ENCODE measurements at places on chromosomes 11 and 22.
A peak's percentile ranks its signal among the peaks of the same experiment; 100 is the strongest.

DNA sequence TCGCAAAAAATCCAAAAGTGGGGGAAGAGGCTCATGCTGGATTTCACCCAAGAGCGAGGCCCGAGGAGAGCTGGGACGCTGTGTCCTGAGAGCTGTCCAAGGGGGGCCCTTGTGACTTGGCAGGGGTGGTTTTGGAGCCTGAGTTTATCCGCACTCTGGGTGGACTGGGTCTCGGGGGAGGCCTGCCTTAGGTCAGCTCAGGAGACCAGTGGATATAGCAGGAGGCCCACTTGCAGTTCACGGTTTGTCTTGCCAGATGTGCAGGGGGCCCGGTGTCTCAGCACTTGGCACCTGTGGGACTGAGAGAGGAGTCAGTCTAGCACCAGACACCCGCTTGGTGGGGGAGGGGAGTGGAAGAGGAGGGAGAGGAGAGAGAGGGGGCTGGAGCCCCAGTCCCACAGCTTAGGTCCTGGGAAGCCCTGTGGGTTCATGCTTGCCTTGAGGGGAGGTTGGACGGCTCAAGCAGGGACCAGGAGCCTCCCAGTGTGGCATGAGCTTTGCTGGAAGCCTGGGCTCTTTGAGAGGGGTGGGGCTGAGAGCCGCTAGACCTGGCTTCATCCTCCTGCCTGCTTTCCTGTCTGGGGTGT, 33.4 kb downstream of the PARVB start:
- no peak for DNase-seq

DNA sequence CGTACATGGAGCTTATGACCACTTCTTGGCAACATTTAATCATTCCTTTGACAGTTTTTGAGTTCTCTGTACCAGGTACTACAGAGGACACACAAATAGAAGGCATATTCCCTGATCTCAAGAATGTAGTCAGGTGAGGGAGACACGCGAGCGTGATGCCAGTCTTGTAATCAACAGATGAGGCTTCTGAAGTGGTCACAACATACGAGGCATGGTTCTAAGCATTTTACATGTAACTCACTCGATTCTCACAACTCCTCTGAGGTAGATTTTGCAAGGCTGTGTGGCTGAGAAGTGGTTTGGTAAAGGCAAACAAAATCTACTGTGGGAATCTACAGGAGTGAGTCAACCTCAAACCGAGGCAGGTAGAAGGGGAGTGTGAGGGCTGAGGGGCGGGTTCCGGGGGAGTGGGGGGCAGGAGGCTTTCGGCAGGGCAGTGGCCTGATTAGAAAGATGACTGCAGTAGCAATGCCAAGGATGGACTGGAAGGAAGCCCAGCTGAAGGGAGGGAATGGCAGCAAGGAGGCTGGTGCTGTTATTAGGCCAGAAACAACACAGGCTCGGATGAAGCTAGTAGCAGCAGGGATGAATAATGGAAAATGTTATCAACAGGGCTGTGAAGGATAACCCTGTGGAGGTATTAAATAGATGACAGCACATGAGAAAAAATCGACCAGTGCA, 63.8 kb downstream of the ST14 start:
- no peak for DNase-seq

GRCh38 chr22:30238661-30239487, 7.7 kb downstream of the LIF start:
- no peak for DNase-seq

DNA sequence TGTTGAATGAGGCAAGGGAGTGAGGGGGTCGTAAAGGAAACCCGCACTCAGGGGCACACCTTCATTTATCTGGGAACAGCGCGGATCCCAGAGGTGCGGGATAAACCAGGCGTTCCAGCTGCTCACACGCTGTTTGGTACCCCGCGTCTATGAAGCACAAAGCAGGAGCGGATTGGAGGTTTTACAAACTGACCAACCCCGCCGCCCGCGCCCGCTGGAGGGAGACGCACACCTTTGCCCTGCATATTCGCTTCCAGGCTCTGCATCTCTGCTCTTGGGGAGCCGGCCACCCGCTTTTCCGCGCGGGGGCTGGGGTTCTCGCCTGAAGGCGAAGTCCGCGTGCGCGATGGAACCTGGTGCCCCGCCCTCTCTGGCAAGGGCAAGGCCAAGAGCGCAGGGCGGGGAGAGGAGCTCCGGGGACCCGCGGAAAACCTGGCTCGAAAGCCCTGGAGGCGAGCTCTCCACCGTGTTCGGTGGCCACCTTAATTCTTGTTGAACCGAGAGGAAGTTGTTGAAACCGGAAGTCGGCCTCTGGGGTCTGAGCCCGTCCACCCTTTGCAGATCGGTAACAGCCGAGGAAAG, 6.8 kb upstream of the ALX4 start:
- no peak for DNase-seq

GRCh38 chr11:131349368-131350086, 20.9 kb upstream of the NTM start:
- no peak for DNase-seq

GRCh38 chr22:22926370-22927195, 39.0 kb downstream of the IGLL5 start:
- DNase-seq: no peak

DNA sequence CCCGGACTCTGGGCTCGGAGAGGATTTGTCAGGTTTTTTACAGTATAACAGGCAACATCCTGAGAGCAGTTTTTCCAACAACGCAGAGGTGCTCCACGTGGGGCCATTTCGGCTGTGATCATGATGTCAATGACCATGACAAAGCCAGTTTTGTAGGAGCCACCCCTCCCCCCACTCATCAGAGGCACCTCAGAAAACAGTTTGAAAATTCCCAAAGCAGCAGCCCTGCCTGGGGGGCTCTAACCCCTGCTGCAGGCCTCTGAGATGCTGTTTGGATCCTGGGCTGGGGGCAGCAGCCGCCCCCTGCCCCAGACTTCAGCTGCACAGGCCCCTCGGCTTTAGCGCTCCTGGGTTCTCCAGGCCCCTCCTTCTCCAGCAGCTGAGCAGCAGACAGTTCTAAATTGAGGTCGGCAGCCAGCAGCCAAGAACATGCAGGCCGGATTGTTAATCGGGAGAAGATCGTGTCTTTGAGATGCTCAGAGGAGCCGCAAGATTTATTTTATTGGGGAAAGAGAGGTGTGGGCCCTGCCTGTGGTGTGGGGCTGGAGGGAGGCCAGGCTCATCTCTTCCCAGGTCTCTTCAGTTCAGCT, 19.4 kb downstream of the NFAM1 start:
- DNase-seq: no peak

- DNase-seq: no peak
Measured at GRCh38 chr11:11571893-11572292, 49.9 kb downstream of the GALNT18 start.

DNA sequence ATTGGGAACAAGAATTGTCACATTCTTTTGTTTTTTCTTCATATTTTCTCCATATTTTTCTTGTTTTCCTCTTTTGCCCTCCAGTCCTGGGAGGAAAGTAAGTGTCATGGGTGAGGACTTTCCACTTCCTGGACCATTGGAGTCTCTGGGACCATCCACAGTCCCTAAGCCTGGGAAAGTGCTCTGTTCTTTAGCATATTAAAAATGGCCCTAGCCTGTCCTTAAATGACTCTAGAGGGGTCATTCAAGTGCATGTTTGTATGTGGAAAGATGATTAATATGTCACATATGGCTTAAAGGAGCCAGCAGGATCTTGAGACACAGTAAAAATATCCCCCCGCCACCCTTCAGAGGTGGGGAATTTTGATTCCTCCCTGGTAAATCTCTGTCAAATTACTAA, 20.1 kb upstream of the SCGB1D1 start:
- DNase-seq: no peak

DNA sequence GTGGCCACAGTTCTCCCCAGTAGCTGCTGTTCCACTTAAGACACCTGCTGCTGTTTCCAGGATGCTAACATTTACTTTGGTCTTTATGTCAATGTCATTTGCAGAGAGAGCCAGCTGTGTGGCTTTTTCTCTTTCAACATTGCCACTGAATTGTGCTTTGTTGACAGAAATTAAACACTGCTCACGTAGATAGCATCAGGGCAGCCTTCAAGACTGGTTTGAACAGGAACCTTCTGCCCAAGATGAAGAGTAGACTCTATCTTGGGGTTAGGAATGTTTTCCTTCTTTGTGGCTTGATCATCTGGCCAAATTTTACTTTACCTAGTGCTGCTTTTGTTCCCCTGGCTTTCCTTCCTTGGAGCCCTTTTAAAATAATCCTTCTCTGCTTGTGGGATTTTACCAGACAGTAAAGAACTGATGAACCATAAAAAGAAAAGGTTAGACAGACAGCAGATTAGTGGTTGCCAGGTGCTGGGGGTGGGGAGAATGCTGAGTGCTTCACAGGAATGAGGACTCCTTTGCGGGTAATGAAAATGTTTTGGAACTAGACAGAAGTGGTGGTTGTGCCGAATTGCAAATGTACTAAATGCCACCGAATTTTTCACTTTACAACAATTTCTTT, 22.7 kb upstream of the XBP1 start:
- no peak for DNase-seq

- no peak for DNase-seq
Measured at GRCh38 chr11:108286370-108286769, 63.5 kb downstream of the ATM start.

- no peak for DNase-seq
Measured at GRCh38 chr11:11320825-11321224, 32.2 kb downstream of the CSNK2A3 start.

GRCh38 chr11:65210748-65211147, 29.0 kb downstream of the CAPN1 start:
- DNase-seq: no peak

- no peak for DNase-seq
Measured at GRCh38 chr11:134638796-134639430, 226.9 kb upstream of the B3GAT1 start.

DNA sequence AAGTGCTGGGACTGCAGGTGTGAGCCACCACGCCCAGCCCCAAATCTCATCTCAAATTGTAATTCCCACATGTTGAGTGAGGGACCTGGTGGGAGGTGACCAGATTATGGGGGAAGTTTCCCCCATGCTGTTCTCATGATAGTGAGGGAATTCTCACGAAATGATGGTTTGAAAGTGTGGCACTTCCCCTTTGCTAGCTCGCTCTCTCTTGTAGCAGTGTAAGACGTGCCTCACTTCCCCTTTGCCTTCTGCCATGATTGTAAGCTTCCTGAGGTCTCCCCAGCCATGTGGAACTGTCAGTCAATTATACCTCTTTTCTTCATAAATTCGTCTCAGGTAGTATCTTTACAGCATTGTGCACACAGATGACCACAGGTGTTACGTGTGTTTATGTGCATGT, 357.8 kb downstream of the CADM1 start:
- DNase-seq: no peak

DNA sequence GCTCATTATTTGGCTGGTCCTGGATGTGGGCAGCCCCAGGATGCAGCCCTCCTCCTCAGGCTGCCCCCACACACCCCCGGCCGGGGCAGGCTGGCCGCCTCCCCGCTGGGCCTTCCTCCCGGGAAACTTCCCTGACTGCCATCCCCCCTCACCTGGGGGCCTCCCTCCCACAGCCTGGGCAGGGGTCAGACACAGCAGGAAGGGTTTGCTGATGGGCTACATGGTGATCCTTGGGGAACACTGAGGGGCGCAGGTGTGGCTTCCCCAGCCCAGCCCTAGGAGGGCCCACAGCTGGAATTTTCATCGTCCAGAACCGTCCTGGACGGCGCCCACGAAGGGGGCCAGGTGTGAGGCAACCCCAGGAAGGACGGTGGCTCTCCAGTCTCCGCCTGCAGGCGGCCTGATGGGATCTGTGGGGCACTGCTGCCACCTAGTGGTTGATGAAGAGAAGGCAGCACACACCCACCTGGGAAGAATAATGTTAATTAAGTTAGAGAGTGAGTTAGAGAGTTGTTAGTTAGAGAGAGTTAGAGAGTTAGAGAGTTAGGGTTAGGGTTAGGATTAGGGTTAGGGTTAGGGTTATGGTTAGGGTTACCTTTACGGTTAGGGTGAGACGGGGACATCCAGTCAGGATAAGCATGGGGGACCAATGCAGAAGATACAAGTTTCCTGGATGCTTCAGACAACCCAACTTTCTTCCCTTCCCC, 75.9 kb upstream of the PRR5 start:
- peak; percentile 54 for DNase-seq
